ENCODE measurements at places on chromosomes 2 and 18. TPM values are rescaled to one million over a fixed set of nuclear protein-coding genes. Genes with fewer than 3 reads are reported as not detected.

EVX2 gene
- not detected for total RNA-seq

DUSP19 gene
- 4.8 TPM for total RNA-seq

WBP1 gene
- total RNA-seq, result 27.6 TPM

SKA1 gene
- total RNA-seq, result 3.0 TPM

TSHZ1 gene
- total RNA-seq, result 5.2 TPM

RFTN2 gene
- 16.4 TPM for total RNA-seq

B3GNT7 gene
- total RNA-seq, result 0.27 TPM

ADD2 gene
- total RNA-seq, result 0.36 TPM

CYBRD1 gene
- total RNA-seq, result 412 TPM

RPIA gene
- 24.1 TPM for total RNA-seq

CREG2 gene
- total RNA-seq, result 0.25 TPM

ABCG5 gene
- not detected for total RNA-seq

RFX8 gene
- total RNA-seq, result 24.1 TPM

CNDP1 gene
- total RNA-seq, result not detected

PREPL gene
- 31.3 TPM for total RNA-seq

PDE1A gene
- 34.9 TPM for total RNA-seq

MARCO gene
- total RNA-seq, result not detected

SKOR2 gene
- not detected for total RNA-seq

BMPR2 gene
- total RNA-seq, result 50.6 TPM

NCL gene
- total RNA-seq, result 437 TPM

SEPTIN10 gene
- 137 TPM for total RNA-seq

M1AP gene
- not detected for total RNA-seq

HOXD10 gene
- not detected for total RNA-seq

SPP2 gene
- not detected for total RNA-seq

POTEI gene
- not detected for total RNA-seq

WIPF1 gene
- total RNA-seq, result 20.5 TPM

TGFA gene
- not detected for total RNA-seq
